ENCODE measurements at places on chromosomes 12 and 14.

- DNase-seq, result no peak
Measured at GRCh38 chr12:45611061-45611460, 118.4 kb upstream of the ARID2 start.

GRCh38 chr12:69129564-69129963 is 109.8 kb upstream of the CPSF6 start:
- DNase-seq, result no peak

DNA sequence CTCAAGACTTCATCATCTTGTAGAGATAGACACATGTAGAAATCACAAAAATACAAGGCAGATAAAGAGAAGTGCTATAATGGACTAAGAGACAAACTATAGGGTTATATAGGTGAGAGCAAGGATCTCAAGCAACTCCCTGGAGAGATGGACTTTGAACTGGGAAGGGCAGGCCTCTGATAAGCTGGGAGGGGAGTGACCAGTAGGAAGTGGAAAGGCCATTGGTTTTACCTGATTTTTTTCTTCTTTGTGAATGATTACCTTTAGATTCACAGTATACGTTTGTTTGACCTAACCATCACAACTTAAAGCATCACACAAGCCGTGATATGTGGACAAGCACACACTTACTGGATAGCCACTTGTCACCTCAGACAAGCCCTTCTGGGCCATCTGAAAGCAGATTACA is 5.2 kb upstream of the TEP1 start:
- no peak for DNase-seq

DNA sequence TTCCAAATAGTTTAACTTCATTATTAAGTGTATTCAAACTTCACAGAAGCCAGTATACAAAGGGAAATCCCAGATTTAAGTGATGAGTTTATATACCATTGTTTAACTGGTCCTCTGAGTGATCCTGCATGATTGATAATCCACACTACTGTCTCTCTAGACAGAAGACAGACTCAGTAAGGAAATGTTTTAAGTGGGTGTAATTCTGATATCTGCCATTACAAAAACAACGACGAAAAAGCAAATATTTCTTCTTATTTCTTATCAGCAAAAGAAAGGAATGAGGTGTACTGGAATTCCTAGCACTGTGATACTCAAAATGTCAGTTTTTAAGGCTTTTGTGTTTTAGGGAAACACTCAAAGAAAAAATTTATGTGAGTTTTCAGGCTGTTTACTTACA is 127.5 kb downstream of the GPHN start:
- no peak for DNase-seq

DNA sequence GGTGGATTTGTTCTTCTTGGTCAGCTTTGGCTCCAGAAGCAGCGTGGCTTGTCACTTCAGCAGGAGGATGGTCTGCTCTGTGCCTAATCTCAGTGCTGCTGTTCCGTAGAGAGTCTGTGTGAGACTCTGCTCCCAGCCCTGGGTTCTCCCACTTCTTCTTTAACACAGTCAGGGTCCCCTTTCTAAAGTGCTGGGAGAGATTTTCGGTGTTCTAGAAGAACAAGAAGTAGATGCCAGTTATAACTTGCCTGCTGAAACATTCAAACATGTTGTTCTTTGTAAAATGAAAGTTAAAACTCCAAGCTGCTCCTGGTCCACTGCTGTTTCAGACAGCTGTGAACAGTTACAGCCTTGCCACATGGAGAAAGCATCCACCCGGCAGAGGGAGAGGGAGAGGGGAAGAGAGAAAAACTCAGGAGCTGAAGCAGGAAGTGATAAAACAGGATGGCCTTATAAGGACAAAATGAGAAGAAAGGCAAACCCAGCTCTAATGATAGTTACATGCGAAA is 55.2 kb upstream of the CERS5 start:
- peak; percentile 31 for DNase-seq

DNA sequence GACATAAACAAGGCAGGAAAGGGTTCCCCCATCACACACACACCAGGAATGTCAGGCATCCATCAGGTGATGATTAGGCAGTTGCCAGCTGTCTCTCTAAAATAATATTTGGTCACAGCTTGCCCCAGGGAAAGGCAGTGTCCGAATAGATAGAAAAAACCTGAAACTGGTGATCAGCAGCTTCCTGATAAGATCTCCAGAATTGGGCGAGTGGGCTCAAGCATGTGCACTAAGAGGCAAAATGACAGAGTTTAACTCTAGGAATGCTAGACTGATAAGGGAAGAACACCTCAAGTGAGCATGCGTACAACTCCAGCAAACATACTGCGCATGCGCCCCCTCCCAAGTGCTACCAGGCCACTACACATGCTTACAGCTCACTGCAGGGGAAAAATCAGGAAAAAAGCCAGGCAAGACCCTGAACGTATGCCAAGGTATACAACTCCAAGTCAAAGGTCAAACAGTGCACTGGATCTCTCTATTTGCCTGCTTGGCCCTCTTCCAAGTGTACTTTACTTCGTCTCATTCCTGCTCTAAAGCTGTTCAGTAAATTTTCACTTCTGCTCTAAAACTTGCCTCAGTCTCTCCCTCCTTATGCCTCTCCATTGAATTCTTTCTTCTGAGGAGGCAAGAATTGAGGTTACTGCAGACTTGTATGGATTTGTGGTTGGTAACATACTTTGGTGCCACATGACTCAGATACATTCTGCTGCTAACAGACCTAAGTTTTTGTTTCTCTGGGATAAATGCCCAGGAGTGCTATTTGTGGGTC is 73.5 kb upstream of the VASH1 start:
- DNase-seq, result no peak

- DNase-seq, result no peak
Measured at GRCh38 chr12:105920161-105920684, 218.5 kb downstream of the NUAK1 start.
